NT2/D1 (cell line): ENCODE measurements at places on chromosomes 2 and 18.

DNA sequence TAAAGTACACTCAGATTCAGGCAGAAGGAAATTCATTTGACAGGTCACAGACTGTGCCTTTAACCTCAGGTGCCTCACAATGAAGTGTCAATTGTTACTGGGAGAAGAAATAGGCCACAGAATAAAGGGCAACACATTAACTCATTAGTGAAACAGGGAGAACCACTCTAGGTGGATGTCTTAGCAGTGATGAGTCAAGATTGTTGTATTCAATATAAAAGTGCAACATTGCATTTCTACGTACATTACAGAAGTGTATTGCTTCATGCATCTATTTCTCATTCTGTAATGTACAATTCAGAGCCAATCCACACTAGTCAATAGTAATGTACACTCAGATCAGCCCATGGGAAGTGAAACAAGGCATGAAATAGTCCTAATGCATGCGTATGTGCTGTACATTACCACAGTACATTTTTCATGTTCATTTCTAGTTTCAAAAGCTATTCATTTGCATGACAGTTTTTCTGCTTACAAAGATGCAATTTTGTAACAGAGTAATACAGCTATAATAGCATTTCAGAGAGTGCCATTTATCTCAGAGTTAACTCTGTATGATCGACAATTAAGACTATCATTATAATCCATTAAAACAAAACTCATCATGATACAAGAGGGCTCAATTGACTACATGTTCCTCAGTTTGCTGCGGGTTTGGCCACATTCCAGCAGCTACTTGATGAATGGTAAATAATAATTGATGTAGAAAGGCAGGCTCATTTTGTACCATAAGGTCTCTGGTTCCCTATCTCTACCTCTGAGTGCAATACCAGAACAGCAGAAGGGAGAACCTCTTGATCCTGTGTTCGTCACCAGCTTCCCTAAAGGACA is 12.2 kb upstream of the ARL5A start:
- no peak for DNase-seq

DNA sequence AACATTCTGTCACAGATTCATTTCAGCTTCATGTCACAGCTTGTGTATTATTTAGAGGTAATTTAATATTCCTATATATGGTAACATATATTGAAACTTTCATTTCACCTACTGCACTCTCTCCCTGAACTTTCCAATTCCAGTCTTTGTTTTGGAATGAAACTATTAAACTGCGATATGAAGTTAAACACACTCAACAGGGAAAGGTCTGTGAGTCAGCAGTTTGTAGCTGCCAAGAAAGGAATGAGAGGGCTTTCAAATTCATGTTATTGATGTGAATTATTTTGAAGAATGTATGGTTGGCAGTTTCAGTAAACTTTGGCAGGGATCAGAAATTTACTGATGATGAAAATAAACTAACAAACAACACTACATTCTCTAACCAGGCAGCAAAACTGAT is 148.3 kb downstream of the HNMT start:
- DNase-seq: no peak

DNA sequence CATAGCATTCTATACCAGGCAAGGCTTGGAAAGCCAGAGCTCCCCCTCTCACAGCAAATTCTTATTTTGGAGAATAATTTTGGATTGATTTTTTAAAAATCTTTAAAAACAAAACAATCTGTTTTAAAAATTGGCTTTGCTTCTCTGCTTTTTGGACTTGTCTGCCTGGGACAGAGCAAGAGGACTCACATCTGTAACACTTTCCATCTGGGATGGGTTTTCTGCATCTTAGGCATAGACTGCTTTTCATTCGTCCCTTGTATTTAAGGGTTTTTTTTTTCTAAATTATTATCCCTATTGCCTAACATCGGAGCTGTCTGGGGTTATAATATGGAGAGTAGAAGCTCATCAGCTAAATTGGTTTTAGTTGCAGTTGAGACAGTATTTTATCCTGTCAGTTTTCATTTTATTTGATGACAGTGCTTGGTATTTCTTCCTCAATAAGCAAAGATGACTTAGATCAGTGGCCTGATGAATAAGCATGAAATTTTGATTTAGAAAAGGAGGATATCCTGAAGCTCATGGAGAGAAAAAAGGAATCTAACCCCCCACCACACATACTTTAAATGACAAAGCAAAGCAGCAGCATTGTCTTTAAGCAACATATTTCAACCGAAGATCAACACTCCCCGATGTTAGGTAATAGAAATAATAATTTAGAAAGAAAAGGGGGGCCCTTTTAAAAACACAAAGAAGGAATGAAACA is 2.3 kb upstream of the FZD7 start:
- DNase-seq: no peak

- no peak for DNase-seq
Measured at GRCh38 chr2:37827455-37827854, 97.6 kb upstream of the RMDN2 start.

GRCh38 chr18:75530566-75531211 is 103.2 kb upstream of the SMIM21 start:
- no peak for DNase-seq

- no peak for DNase-seq
Measured at GRCh38 chr2:157444641-157445040, 752 bp upstream of the CYTIP start.

DNA sequence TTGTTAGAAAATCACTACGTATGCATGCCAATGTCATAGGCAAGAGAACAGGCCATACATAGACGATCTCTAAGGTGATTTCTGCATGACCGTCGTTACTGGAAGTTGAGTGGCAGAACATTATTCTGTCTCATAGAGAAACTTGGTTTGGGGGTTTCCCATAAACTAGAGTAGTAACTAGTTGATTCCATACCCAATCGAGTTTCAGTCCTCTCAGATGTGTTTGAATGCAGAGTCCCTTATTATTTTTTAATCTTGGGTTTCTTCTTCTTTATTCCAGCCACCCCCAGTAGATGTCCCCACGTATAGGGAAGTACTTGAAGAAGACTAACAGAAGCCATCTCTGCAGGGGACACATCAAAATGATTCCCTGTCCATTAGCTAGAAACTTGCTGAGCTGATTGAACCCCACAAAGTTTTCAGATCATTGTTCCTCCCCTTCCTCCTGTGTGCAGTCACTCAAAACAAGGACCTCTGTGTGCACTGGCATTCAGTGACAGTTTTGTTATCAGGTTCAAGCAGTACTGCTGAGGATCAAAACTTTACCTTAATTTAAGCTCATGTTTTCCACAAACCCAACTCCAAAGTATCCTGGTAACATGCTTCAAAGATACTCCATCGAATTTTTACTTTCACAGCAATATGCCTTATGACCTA is 68.4 kb upstream of the CDCA7 start:
- DNase-seq: no peak

DNA sequence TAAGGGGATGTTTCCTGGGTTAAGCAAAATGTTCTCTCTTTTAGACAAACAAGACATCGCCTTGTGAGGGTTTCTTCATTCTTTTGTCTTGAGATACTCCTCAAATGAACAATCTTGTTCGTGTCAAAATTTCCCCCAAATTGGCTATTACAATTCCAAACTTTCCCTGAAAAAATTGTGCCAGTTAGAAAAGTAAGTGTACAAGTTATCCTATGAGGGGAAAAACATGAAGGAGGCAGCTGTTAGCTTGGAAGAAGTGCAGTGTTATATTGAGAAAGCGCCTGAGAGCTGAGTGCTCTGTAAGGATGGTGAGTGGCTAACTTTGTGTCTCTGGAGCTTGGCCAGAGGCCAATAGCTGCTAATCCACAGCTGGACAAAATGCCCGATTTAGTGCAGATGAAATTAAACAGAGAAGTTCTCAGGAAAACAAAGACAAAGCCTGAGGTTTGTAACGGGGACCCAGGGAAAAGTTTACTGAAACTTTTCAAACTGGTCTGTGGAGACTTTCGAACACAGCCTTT is 14.1 kb upstream of the PLEKHH2 start:
- no peak for DNase-seq

GRCh38 chr18:59990121-59990823 is 90.5 kb downstream of the PMAIP1 start:
- no peak for DNase-seq
